ENCODE measurements at places on chromosomes 2 and 18.

DNA sequence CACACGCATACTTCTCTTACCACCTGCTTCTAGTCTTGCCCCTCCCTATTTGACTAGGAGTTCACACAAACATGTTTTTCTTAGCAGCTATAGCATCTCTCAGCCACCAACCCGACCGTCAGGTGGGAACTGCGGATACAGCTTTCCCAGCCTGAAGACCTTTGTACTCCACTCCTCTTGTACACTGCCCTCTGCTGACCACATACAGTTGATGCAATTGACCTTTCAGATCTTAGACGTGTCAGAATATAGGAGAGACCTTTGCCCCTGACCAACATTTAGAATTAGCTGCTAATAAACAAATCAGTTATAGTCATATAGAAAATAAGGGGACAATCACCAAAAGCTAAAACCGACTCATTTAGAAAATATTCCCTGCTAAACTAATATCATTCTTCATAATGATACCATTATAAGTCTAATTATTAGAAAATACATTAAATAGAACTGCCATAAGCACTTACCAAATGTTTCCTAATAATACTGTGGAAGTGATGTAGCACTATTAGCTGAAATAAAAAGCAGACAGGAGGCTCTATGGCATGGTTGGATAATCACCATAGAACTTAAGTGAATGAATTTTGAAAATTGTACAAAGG is 208.4 kb downstream of the RAD51AP2 start:
- DNase-seq = no peak

GRCh38 chr2:216596236-216596979 is 36.8 kb upstream of the IGFBP2 start:
- no peak for DNase-seq

DNA sequence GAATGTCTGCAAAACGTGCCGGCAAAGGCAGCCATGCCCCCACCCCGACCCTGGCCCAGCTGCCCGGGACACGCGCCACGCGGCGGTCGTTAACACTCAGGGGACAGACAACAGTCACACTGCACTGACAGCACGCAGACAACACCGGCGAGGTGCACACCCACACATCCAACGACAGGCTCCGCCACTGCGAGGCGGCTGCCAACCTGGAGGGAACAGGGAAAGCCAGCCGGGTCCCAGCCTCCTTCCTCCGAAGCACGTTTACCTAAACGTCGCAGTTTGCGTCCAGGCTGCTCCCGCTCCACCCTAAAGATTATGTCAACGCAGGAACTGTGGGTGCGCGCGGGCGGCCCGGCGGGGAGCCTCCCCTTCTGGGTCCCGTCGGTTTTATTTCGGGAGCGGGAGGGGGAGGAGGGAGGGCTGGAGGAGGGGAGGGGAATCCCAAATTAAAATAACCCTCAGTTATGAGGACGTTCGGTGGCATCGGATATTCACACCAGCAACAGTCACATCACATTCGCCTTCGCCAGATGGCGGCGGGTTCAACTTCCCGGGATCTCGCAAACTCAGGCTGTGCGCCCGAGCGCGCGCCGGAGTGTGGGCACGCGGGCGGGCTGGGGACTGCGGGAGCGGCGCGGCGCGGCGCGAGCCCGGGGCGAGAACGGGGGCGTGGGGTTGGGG is 644 bp downstream of the PTGR3 start:
- DNase-seq = peak; percentile 24

- no peak for DNase-seq
Observed at GRCh38 chr2:144376926-144377325, 143.0 kb downstream of the ZEB2 start.

DNA sequence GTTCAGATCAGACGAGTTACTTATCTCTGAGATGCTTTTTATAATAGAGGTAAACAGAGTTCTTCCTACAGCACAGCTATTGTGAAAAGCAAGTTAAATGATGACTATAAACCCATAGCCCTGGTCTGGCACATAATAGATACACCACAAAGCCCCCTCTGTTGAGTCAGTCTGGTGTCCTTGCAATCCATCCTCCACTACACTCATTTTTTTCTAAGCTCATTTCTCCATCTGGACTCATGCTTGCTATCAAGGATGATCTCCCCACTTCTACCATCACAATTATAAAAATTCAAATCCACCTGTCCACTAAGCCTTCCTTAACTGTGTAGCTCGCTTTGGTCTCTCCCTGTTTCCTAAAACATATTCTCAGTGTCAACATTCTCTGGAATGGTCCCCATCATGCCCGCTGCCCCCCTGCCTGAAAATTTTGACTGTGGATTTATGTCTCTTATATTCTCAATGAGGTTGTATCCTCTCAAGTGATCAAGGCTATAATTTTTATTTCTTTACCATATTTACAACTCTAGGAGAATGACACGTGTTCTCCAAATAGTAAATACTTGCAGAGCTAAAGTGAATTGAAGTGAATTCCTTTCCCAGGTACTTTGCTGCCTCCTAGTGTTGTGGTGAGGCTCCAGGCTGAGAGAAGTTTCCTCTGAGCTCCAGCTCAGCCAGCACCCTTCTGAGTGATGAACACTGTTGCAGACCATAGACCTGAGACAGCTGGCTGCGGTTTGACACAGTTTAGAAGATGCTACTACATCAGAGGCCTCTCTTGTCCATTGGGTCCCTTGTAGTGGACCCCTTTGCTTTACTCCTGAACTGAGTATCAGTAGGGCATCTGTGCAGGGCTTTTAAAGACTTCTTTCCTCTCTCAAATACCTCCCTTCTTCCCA is 108.7 kb downstream of the DPP10 start:
- DNase-seq = no peak

- DNase-seq = no peak
Observed at GRCh38 chr2:47867205-47867604, 39.1 kb downstream of the FBXO11 start.

DNA sequence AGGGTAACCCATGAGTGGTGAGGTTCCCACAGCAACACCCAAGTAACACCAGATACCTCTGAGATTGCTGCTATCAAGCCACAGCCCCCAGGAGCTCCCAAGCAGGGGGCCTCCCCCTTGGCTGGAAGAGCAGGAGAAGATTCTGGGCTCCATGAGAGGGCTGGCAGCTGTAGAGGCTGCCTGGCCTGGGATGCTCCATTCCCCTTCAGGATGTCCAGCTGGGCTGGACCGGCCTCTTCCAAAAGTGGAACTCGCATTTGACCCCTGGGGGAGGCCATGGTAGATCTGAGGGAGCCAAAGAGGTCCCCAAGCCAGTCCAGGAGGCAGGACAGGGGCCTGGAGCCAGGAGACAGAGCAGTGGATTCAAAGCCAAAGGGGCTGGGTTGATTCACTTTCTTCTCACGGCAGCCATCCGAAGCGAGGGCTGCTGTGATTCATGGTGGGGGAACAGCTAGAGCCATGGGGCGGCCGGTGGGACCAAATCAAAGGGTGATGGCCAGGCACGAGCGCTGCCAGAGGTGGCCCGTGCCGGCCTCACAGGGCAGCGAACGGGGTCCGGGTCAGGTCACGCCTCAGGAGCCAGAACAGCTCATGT is 95.3 kb upstream of the ID2 start:
- DNase-seq = no peak

DNA sequence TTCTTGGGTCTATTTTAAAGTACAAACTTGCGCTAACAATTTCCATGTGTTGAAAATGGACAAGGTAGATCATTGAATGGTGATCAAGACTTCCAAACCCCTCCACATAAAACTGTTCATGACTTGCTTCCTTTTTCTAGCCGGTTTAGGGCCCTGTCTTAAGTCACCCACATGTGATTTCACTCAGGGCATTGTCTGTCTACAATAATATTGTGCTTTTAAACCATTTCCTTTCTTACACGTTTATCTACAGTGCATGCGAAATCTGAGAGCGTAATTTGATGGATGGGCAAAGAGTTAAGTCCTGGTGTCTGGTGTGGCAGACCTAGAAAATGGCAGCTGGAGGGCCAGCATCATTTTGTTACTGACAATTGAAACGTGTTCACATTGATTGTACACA is 2.0 kb upstream of the ZNF516 start:
- no peak for DNase-seq

DNA sequence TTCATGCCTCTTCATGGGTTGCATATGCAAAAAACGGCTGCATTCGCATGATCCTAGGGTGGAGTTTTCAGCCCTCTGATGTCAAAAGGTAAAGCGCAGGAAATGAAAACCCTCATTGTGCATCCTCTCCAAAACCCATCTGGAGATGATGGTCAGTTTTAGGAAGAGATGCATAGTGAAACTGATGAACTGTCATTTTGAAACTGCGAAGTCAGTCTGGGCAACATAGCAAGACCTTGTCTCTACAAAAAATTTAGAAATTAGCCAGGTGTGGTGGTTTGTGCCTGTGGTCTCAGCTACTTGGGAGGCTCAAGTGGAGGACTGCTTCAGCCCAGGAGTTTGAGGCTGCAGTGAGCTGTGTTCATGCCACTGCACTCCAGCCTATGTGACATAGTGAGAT is 2.5 kb upstream of the TTLL4 start:
- DNase-seq = no peak

- no peak for DNase-seq
Observed at GRCh38 chr2:16862471-16862870, 196.8 kb upstream of the CYRIA start.

- DNase-seq = no peak
Observed at GRCh38 chr2:163252199-163252598, 413.6 kb upstream of the KCNH7 start.

- no peak for DNase-seq
Observed at GRCh38 chr2:13230221-13230620, 513.5 kb downstream of the TRIB2 start.

GRCh38 chr18:36309436-36310391 is 12.2 kb downstream of the FHOD3 start:
- no peak for DNase-seq
